MG63 (cell line): ENCODE measurements at places on chromosomes 11 and 22.

DNA sequence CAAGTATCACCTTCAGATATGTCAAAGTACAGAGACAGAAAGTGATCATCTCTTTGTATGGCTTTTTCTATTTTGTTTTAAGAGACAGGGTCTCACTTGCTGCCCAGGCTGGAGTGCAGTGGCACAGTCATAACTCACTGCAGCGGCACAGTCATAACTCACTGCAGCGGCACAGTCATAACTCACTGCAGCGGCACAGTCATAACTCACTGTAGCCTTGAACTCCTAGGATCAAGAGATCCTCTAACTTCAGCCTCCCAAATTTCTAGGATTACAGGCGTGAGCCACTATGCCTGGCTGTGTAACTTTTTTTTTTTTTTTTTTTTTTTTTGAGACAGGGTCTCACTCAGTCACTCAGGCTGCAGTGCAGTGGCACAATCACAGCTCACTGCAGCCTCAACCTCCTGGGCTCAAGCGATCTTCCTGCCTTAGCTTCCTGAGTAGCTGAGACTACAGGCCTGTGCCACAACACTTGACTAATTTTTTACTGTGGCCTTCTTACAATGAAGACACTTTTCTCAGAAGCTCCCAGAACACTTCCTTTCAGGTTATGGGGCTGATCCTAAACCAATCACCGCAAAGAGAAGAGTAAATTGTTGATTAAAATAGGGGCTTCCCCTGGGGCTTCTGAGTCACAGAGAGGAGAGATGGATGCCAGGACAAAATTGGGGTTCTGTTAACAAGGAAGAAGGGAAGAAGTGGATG, 9.0 kb upstream of the HIKESHI start:
- DNase-seq, result no peak

DNA sequence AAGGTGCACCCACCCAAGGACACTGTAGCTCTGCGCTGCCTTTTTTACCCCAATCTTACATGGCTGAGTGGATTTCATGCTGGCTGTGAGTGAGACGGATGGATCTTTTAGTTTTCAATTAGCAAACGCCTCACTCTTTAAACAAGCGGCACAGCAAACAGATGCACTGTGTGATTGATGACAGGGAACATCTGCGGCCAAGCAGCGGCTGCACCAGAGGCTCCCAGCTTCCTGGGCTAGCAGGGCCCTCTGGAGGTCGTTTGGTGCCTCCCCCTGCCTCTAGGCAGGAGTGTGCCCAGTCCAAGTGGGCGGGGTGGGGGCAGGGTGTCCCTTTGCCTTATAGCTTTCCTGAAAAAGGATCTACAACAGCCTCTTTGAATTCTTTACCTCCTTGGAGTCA, 2.1 kb upstream of the DRD2 start:
- DNase-seq, result no peak

- no peak for DNase-seq
These were observed 200.2 kb downstream of the PGR start for GRCh38 chr11:100929377-100929776.

DNA sequence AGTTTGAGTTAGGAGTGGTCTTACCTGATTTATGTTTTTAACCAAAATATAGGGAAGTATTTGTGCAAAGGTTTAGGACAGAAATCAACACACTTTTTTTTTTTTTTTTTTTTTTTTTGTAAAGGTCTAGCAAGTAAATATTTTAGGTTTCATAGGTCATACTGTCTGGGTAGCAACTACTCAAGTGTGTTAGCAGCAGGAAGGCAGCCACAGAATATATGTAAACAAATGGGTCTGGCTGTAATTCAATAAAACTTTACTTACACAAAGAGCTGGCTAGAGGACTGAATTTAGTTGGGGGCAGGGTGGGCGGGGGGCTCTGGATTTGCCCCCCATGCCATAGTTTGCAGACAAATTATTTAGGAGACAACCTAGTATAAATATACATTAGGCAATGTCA, 510.4 kb downstream of the NELL1 start:
- no peak for DNase-seq

- DNase-seq, result no peak
These were observed 169.5 kb downstream of the EFCAB6 start for GRCh38 chr22:43642319-43643206.

- no peak for DNase-seq
These were observed 14.2 kb upstream of the PRAME start for GRCh38 chr22:22573047-22573889.
